ENCODE measurements at places on chromosomes 1 and 21. TPM values are rescaled to one million over a fixed set of nuclear protein-coding genes. Genes with fewer than 3 reads are reported as not detected.

GRCh38 chr1:1776672-1777582 lies 1.3 kb downstream of the NADK start:
- no peak for DNase-seq

Gene NBPF10
- total RNA-seq = 2.7 TPM

DNA sequence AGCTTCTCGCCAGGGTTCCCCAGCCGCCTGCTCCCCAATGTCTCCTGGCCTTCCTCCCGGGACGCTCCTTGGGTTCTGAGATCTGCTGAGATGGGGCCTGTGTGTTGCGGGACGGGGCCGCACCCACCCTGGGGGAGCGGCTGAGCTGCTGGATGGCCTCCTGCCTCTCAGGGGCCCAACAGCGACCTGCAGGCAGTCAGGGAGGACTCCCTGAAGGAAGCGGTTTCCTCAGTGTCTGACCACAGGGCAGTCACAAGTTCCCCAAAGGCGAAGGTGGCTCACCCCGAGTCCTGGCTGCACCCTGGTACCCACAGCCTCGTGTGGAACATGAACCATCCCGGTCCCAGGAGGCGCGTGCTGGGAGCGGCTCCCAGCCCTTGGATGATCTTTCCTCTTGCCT lies 18.6 kb upstream of the PLCH2 start:
- no peak for DNase-seq

- no peak for DNase-seq
These were observed 14.3 kb upstream of the COX20 start for GRCh38 chr1:244821134-244821533.

DNA sequence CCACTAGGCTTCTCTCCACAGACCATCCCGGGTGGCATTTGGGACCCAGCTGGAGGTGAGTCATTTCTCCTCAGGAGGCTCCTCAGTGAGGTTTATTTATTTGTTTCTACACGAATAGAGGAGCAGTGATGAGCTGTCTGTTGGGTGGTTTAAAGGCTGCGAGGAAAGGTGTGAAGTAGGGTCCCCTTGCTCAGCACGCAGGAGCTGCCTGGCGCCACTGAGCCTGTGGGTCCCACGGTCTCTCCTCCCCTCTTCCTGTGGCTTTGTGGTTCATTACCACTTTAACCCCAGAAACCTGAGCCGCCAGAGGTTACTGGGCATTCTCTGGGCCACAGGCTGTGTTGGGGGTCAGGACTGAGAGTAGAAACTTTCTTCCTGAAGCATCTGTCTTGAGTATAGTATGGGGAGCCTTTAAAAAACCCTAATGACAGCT lies 39.9 kb downstream of the IL6R start:
- peak; percentile 29 for DNase-seq

Gene PFKL
- 210 TPM for total RNA-seq

Gene DENND2D
- total RNA-seq = 329 TPM

DNA sequence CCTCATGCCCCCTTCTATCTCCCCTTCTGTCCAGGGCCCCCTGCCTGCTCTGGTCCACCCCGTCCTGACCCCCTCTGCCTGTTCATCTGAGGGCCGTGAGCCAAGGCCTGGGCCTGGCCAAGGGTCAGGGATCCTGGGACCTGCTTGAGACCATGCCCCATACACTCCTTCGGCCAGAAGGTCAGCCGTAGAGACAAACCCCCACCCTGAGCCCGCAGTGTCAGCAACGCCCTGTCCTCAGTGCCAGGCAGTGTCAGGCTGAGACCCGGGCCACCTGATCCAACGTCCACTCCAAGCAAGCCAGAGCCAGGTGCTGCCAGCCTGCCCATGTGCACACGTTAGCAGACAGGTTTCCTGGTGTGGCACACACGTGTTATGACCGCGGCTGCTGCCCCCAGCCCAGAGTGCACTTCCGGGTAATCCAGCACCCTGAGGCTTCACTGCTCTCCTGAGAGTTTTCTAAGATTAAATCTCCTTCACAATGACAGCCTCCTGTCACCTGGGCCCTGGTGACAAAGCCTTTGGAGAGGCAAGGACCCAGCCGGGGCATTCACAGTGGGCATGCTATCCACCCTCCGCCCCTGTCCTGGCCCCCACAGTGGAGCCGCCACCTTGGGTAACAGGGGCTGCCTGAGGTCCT lies 10.1 kb upstream of the SAMD11 start:
- DNase-seq = no peak

- DNase-seq = no peak
These were observed 19.5 kb upstream of the CGN start for GRCh38 chr1:151491641-151492040.

Gene CTSE
- not detected for total RNA-seq

- no peak for DNase-seq
These were observed 37.9 kb upstream of the EDEM3 start for GRCh38 chr1:184792450-184792969.

DNA sequence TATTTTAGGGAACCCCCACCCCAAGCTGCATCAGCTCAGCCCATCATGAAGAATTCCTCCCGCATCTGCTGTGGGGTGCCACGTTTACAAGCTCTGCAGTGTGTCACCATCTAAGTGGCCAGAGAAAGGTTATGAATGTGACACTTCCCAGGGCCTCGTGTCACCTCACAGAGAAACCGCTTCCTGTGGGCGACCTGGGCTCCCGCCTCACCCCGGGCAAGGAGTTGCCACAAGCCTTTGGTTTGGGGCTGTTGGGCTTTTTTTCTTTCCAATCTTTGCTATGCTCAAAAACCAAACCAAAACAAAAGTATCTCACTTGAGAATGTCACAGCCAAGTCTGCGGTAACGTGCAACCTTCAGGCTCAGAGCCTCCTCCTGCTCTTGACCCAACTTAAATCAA lies 82.1 kb upstream of the ARHGEF16 start:
- peak; percentile 38 for DNase-seq

DNA sequence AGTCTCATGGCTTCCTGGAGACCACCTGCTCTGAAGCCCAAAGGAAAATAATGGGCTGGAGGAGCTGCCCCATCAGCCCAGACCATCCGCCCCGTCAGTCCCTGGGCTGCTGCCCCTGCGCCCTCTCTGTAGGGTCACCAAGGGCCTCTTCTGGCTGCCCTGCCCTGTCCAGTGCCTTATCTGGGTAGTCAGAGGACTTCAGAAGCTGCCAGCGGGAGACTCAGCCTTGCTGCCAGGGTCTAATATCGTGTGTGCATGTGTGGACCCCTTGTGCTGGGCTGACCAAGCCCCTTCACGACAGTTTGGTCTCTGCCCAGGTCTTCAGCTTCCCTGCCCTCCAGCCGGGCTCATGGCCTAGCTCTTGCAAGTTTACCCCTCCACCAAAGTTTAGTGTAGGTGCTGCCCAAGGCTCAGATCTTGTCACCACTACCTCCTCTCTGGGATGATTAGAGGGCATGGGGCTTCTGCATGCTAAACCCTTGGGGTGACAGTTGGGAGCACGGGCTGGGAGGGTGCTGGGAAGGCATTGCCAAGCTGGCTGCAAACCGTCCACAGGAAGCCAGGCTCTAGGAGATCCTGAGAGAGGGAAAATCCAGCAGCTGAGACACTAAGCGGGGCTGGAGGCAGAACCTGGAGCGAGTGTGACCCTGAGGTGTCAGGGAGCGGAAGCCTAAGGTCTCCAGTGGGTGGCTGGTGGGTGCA lies 20.6 kb downstream of the NENF start:
- no peak for DNase-seq

- DNase-seq = no peak
These were observed 379.5 kb upstream of the USP24 start for GRCh38 chr1:55594701-55595100.

- DNase-seq = no peak
These were observed 35.2 kb upstream of the SERBP1 start for GRCh38 chr1:67465375-67465774.

- no peak for DNase-seq
These were observed 215.4 kb downstream of the OLFM3 start for GRCh38 chr1:101781201-101781831.

DNA sequence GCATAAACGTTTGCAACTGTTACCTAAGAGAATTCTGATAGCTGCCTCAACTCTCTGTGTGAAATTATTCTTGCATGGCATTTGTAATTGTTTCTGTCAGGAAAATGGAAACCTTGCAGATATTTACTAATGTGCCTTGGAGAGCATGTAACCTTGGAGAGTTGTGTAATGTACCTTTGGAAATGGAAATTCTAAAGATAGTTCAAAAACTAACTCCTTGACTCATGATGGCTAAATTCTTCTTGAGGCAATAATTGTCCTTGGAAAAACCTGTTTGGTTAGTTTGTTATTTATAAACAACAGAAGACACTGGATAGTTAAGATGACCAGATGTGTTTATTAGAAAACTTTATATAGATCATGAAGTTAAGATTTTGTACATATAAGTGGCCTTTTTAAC lies 1033.8 kb downstream of the PLA2G4A start:
- no peak for DNase-seq
